ENCODE measurements at places on chromosomes 13 and 19.

GRCh38 chr13:74105871-74106270, 28.3 kb downstream of the KLF12 start:
- DNase-seq, result no peak

- no peak for DNase-seq
Measured at GRCh38 chr19:1019980-1020867, 699 bp downstream of the TMEM259 start.

- peak; percentile 36 for DNase-seq
Measured at GRCh38 chr13:114103801-114104654, 28.4 kb downstream of the RASA3 start.

- no peak for DNase-seq
Measured at GRCh38 chr19:3020321-3020960, 8.6 kb downstream of the TLE2 start.

- DNase-seq, result no peak
Measured at GRCh38 chr13:109628251-109628699, 158.1 kb downstream of the IRS2 start.

- no peak for DNase-seq
Measured at GRCh38 chr19:48308631-48309586, 16.4 kb upstream of the EMP3 start.

- peak; percentile 35 for DNase-seq
Measured at GRCh38 chr19:10517361-10517759, at the start of gene S1PR5. S1PR5 (minus strand) TSS chr19:10517447; CDS start chr19:10515011, 2,436 bp downstream.

- DNase-seq, result no peak
Measured at GRCh38 chr13:80250213-80250810, 90.6 kb downstream of the SPRY2 start.

GRCh38 chr13:110560601-110561343, 750 bp downstream of the RAB20 start:
- DNase-seq, result peak; percentile 23

DNA sequence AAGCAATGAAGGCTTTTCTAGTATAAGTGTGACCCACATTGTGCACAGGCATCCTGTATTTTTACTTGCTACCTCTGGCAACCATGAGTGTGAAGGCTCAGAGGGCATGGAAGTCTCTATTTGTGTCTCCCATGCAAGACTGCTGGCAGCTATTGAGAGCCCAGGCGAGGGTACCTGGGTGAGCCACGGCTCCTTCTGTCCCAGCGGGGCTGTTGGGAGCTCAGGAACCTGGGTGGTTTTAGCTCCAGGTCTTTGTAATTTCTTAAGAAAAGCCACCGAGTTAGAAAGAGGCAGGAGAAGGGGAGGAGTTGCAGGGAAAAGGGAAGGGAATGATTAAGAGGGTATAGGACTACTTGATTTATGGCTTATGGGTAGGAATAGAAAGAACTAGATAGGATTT, 190.4 kb upstream of the SOX1 start:
- no peak for DNase-seq

DNA sequence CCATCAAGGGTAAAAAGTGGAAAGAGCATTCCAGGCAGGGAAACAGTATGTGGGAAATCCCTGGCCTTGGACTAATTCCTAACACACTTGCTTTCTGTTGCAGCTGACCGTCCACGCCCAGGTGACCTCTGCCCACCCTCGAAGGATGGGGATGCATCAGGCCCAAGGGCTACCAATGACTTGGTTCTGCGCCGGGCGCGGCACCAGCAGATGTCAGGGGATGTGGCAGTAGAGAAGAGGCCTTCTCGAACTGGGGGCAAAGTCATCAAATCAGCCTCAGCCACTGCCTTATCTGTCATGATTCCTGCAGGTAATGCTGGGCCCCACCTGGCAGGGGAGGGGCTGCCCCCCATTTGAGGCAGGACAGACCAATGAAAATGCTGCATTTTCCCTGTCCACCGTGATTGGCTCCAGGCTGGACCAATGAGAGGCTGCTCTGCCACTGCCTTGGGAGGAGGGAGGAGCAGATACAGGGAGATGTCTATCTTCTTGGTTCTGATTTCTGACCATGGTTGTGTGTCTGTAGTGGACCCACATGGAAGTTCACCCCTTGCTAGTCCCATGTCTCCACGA, 12.6 kb downstream of the DNASE2 start:
- no peak for DNase-seq

DNA sequence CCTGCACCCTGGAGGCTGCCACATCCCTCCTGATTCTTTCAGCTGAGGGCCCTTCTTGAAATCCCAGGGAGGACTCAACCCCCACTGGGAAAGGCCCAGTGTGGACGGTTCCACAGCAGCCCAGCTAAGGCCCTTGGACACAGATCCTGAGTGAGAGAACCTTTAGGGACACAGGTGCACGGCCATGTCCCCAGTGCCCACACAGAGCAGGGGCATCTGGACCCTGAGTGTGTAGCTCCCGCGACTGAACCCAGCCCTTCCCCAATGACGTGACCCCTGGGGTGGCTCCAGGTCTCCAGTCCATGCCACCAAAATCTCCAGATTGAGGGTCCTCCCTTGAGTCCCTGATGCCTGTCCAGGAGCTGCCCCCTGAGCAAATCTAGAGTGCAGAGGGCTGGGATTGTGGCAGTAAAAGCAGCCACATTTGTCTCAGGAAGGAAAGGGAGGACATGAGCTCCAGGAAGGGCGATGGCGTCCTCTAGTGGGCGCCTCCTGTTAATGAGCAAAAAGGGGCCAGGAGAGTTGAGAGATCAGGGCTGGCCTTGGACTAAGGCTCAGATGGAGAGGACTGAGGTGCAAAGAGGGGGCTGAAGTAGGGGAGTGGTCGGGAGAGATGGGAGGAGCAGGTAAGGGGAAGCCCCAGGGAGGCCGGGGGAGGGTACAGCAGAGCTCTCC, 6.9 kb upstream of the CEACAM5 start:
- DNase-seq, result no peak

GRCh38 chr13:90070362-90070761, 1277.1 kb upstream of the MIR17HG start:
- DNase-seq, result no peak

DNA sequence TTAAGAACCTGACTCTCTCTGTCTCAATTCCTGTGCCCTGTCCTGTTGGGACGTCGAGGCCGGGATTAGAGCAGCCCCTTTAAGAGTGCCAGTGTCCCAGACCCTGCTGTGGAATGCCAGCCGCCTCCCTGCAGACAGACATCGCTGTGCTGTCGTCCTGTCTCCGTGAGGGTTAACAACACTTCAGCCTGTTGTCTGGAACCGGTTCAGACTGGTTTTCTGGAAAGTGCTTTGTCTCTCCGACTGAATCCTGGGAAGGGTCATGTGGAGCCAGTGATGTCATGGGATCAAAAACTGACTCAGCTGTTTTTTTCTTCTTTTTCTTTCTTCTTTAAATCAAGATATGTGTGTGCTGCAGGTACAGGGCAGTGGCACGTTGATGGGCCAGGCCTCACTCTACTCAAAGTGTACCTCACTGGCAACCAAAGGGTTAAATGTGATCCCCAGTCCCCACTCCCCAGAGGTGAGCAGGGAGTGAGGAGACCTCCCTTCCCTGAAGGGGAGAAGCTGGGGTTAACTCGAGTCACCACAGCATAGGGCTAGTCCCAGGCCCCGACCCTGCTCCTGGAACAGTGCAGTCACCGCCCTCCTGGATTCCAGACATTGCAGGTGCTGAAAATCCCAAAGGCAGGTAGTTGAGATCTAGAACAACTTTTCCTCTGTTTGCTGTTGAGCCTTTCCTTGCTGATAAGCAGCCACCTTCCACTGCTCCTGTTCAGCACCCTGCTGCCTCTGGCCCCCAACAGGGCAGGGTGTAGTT, 50.8 kb downstream of the TSSK6 start:
- DNase-seq, result no peak

DNA sequence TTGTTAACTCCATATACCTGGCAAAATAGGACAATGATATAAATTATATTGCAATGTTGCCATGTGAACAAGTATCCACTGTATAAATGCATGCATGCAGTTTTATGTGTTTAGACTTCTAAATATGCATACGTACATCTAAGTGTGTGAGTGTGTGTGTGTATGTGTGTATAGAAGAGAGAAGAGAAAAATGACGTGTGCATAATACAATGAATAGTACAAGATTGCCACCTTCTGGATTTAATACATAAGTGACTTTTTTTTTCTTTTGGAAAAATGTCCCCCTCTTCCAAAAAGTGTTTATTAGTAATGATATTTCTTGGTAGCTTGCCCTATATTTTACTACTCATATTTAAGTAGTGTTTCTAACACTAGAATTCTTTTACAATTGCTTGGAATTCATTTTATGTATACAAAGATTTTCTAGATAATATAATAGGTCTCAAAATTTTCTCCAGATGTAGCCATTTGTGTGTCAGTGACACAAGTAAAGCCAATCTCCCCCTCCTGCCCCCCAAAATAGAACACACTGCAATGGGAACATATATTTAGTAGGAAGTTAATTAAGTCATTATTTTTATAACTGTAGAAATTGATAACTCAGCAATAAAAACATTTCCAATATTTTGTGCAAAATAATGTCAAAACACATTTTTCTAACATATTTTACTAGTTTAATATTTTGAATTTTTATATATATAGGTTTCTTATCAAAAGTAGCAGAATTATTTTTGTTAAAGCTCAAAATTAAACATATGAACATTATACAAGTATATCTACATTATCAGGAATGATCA, 783.3 kb upstream of the ATXN8OS start:
- DNase-seq, result no peak

- no peak for DNase-seq
Measured at GRCh38 chr19:2720777-2721569, at the start of gene DIRAS1. DIRAS1 (minus strand) TSS chr19:2721372; CDS start chr19:2717806, 3,566 bp downstream.

DNA sequence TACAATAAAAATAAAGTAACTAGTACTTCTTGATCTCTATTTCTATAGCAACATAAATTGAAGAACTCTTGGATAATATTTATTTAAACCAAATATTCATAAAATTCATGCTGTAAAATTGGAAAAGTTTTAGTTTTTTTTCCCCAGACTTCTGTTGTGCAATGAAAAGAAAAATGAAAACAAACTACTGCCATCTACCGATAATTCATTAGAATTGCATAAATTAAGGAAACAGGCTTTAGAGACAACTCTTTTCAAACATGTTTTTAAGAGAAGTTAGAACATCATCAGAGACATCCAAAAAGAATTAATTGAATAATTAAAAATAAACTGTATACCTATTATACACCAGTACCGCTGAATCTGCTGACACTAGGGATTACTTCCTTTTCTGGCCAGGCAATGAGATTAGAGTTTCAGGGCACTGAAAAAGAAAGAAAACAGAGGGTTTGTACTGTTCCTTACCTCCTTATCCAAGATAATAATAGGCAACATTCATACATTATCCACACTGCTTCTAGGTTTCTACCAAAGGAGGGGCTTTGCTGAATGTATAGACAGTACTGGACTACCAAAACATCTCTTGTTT, 4.9 kb downstream of the CCDC122 start:
- peak; percentile 46 for DNase-seq

DNA sequence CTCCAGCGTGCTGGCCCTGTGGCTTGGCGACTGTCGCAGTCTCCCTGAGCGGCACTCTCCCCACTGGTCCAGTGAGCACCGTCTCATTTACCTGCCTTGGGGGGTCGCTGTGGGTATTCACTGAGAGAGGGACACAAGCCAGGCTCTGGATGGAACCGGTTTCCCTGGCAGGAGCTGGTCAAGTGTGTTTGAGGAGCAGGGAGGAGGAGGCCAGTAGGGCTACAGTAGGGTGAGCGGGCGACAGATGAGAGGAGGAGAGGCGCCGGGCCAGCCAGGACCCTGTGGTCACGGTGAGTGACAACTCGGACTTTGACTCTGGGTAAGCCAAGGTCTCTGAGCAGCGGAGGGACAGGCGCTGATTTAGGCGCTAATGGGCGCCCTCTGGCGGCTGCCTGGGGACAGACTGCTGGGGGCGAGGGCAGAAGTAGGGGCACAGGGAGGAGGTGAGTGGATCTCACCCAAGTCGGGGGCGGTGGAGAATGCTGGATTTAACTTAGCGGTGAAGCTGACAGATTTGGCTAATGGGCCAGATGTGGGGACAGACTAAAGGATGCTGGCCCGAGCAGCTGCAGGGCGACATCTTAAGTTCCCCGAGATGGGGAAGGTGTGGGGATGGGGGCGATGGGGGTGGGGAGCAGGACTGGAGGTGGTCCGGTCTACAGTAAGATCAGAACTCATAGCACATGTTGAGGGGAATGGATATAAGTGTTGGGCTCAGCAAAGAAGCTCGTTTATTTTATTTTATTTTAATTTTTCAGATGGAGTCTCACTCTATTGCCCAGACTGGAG, 4.7 kb upstream of the PRMT1 start:
- peak; percentile 81 for DNase-seq

GRCh38 chr13:30504081-30504480, 38.3 kb upstream of the HMGB1 start:
- no peak for DNase-seq

- DNase-seq, result no peak
Measured at GRCh38 chr13:61463024-61463423, 47.4 kb upstream of the PCDH20 start.

- DNase-seq, result peak; percentile 68
Measured at GRCh38 chr13:48653472-48653939, at the start of gene CYSLTR2. CYSLTR2 (plus strand) TSS chr13:48653929; CDS start chr13:48706818, 52,889 bp downstream.

DNA sequence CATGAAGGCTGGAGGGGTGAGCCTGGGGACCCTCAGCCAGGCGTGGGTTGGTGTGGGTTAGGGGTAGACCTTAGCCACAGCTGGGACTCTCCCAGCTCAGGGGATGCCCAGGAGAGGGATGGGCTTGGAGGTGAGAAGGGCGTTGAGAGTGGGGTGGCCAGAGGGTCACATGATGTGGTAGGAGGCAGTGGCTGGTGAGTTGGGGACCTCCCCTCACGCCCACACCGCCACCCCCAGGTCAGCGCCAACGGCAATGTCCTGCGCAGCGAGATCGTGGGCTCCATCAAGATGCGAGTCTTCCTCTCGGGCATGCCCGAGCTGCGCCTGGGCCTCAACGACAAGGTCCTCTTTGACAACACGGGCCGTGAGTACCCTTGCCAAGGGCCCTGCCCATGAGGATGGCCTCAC, 28.5 kb downstream of the AP1M1 start:
- DNase-seq, result no peak

GRCh38 chr13:110044551-110045111, 258.2 kb upstream of the IRS2 start:
- no peak for DNase-seq

GRCh38 chr13:73861136-73861535, 273.1 kb downstream of the KLF12 start:
- no peak for DNase-seq

GRCh38 chr13:25978961-25979360, 72.9 kb downstream of the SHISA2 start:
- DNase-seq, result no peak

DNA sequence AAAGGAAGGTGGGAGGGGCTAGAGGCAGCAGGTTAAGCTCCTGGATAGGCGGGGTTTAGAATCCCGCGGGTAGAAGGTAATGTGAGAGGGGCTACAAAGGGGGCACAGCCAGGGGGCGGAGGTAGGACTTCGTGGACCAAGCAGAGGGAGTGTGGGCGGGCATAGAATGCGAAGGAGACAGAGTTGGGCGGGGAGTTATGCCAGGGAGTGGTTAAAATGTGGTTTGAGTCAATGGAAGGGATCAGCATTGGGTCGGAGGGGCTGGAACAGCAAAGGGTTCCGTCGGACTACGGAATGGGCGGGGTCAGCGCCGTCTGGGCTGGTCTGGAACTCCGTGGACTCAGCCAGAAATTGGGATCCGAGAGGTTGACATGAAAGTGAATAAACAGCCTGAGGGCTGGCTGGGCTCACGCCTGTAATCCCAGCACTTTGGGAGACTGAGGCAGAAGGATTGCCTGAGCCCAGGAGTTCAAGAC, 3.0 kb downstream of the LTBP4 start:
- no peak for DNase-seq
